H9 (cell line): ENCODE measurements at places on chromosomes 1 and 21. TPM values are rescaled to one million over a fixed set of nuclear protein-coding genes. Genes with fewer than 3 reads are reported as not detected.
A peak's percentile ranks its signal among the peaks of the same experiment; 100 is the strongest.

DNA sequence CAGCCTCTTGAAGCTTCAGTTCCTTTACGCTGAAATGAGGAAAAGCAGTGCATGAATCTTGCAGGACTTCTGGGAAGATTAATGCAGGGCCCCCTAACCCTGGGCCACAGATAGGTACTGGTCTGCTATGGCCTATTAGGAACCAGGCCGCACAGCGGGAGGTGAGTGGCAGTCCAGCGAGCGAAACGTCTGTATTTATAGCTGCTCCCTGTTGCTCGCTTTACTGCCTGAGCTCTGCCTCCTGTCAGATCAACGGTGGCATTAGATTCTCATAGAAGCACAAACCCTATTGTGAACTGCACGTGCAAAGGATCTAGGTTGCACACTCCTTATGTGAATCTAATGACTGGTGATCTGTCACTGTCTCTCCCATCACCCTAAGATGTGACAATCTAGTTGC lies 130.2 kb downstream of the CHRM3 start:
- no peaks in the 10 kb centered on the region; the same call in 1 of the 2 replicates for H3K4me1 ChIP-seq
- H3K27me3 ChIP-seq, result no peaks in the 10 kb centered on the region
- H3K27ac ChIP-seq, result no peak overlapping the region
- no peak overlapping the region for H3K4me3 ChIP-seq

- H3K36me3 ChIP-seq, result peaks cover 6% of the 10 kb centered on the region
- peaks cover 24% of the 10 kb centered on the region; the same call in 1 of the 2 replicates for H3K27me3 ChIP-seq
- no peak overlapping the region for H3K27ac ChIP-seq
- H3K4me1 ChIP-seq, result peaks cover 4% of the 10 kb centered on the region; the same call in 1 of the 2 replicates
- peak overlapping the region; percentile 64 for H3K4me3 ChIP-seq
- peak; percentile 39 for DNase-seq
Observed at GRCh38 chr1:63198871-63199394, 123.4 kb upstream of the FOXD3 start.

- H3K27ac ChIP-seq, result no peak overlapping the region
- no peaks in the 10 kb centered on the region for H3K27me3 ChIP-seq
- H3K36me3 ChIP-seq, result no peaks in the 10 kb centered on the region
- no peak for DNase-seq
- H3K4me1 ChIP-seq, result no peaks in the 10 kb centered on the region
Observed at GRCh38 chr1:16242556-16243214, 5.7 kb upstream of the CPLANE2 start.

GRCh38 chr1:83787246-83787998 lies 211.5 kb downstream of the TTLL7 start:
- no peak overlapping the region for H3K27ac ChIP-seq
- no peaks in the 10 kb centered on the region for H3K36me3 ChIP-seq
- H3K4me3 ChIP-seq, result no peak overlapping the region
- no peaks in the 10 kb centered on the region; the same call in 1 of the 2 replicates for H3K4me1 ChIP-seq
- H3K27me3 ChIP-seq, result no peaks in the 10 kb centered on the region

DNA sequence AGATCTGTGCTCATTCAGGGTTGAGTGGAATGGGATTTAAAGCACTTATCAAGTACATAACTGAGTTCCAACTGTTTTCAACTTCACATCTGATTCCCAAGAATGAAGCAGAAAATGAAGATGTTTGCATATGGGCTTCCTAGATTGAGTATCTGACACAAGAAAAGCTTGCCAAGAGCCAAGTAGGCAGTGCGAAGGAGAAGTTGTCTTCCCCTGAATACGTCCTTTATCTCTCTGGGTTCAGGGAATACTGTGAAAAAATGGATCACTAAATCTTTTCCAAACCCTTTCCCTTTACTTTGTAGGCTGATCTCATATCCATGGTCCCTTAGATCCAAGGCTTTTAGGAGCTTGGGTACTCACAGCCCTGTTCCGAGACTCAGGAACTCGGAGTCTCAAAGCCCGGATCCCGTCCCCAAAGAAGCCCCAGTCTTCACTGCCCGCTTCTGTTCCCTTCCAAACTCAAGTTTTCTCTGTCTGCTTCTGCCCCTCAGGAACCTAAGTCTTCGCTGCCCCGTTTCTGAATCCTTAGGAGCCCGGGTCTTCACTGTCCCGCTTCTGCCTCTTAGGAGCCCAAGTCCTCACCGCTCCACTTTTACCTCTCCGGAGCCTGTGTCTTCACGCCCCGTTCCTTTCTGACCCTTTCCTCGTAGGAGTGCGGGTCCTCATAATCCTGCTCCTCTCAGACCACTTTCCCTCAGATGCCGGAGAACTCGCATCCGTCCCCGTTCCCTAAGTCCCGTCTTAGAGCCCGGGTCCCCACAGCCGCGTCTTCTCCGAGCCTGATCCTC lies 616 bp downstream of the TAF12 start:
- H3K4me1 ChIP-seq, result no peaks in the 10 kb centered on the region; the same call in 1 of the 2 replicates
- H3K36me3 ChIP-seq, result no peaks in the 10 kb centered on the region
- H3K27me3 ChIP-seq, result no peaks in the 10 kb centered on the region
- peak overlapping the region; percentile 98 for H3K4me3 ChIP-seq

GRCh38 chr1:47753808-47754207 lies 243.4 kb downstream of the TRABD2B start:
- no peak overlapping the region for H3K4me3 ChIP-seq
- H3K27ac ChIP-seq, result no peak overlapping the region
- no peaks in the 10 kb centered on the region for H3K36me3 ChIP-seq
- DNase-seq, result no peak
- no peaks in the 10 kb centered on the region for H3K4me1 ChIP-seq

DNA sequence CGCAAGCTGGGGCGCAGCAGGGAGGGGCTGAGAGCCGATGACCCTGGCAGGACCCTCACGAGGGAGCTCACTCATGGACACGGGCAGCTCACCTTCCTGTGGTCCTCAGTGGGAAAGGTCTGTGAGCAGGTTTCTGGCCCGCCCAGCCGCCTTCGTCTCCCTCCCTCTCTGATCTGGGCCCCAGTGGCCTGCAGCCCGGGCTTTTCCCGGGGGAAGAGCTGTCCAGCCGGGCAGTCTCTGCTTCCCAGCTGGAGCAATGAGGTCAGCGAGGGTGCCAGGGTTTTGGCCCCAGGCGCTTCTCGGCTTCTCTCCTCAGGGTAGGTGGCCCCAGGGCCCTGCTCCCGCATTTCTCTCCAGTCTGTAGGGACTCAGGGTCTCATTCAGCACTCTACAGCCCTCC lies 22.2 kb upstream of the ARHGEF16 start:
- no peak overlapping the region for H3K27ac ChIP-seq
- no peak overlapping the region for H3K4me3 ChIP-seq
- no peaks in the 10 kb centered on the region for H3K36me3 ChIP-seq
- H3K27me3 ChIP-seq, result no peaks in the 10 kb centered on the region
- no peak for DNase-seq

The ITGB2 gene
- total RNA-seq, result 0.61 and 1.1 TPM in 2 replicates

The ZBTB8B gene
- 1.6 and 1.9 TPM in 2 replicates for total RNA-seq

DNA sequence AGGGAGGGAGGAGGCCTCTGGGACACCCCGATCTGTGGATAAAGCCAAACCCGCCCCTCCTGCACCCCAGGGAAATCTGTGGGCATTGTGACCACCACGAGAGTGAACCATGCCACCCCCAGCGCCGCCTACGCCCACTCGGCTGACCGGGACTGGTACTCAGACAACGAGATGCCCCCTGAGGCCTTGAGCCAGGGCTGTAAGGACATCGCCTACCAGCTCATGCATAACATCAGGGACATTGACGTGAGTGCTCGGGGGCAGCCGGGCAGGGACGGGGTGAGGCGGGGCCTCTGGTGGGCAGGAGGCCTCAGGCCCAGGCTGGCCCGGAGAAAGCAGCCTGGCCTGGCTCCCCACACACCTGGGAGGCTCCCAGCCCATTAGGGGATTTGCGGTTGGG lies 54.7 kb downstream of the ALPL start:
- H3K4me1 ChIP-seq, result no peaks in the 10 kb centered on the region
- DNase-seq, result no peak
- H3K4me3 ChIP-seq, result no peak overlapping the region
- H3K27ac ChIP-seq, result no peak overlapping the region
- peaks cover 20% of the 10 kb centered on the region for H3K36me3 ChIP-seq

GRCh38 chr1:89125240-89125912 lies 538 bp downstream of the GBP2 start:
- no peak overlapping the region for H3K4me3 ChIP-seq
- H3K27ac ChIP-seq, result no peak overlapping the region
- H3K27me3 ChIP-seq, result no peaks in the 10 kb centered on the region
- no peak for DNase-seq
- no peaks in the 10 kb centered on the region for H3K36me3 ChIP-seq

DNA sequence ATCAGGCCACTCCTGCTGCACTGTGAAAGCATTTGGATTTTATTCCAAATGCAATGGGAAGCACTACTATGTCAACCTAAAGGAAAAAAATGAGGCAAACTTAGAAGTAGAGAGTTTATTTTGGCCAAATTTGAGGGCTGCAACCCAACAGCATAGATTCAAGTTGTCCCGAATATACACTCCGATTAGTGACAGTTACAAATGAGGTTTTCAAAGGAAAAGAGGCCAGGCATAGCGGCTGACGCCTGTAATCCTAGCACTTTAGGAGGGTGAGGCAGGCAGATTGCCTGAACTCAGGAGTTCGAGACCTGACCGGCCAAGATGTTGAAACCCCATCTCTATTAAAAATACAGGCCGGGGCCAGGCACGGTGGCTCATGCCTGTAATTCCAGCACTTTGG lies 78.9 kb upstream of the PUM1 start:
- DNase-seq, result no peak
- H3K27me3 ChIP-seq, result no peaks in the 10 kb centered on the region
- no peak overlapping the region for H3K27ac ChIP-seq
- H3K36me3 ChIP-seq, result no peaks in the 10 kb centered on the region

DNA sequence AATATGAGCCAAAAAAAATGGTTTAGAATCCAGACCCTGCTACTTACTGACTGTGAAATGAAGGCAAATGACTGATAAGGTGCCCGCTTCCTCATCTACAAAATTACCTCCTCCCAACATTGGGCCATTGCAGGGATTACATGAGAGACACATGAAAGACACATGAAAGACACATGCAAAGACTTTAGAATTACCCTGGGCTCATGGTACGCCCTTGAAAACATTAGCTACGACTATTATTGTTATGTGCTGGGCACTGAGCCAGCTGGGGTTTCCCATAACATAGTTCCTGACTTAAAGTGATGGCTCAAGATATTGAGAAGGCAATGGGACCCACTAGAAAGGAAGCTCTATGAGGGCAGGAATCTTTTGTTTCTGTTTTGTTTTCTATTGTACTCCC lies 43.7 kb upstream of the KANK4 start:
- no peak overlapping the region for H3K27ac ChIP-seq
- no peaks in the 10 kb centered on the region for H3K4me1 ChIP-seq
- no peak for DNase-seq
- no peak overlapping the region for H3K4me3 ChIP-seq

The KLF17 gene
- 0.09 TPM in 2 replicates for total RNA-seq

GRCh38 chr1:95948023-95948422 lies 714.0 kb downstream of the RWDD3 start:
- H3K36me3 ChIP-seq, result no peaks in the 10 kb centered on the region
- no peaks in the 10 kb centered on the region; the same call in 1 of the 2 replicates for H3K4me1 ChIP-seq

- H3K27me3 ChIP-seq, result no peaks in the 10 kb centered on the region
- H3K36me3 ChIP-seq, result no peaks in the 10 kb centered on the region
- no peaks in the 10 kb centered on the region for H3K4me1 ChIP-seq
- H3K4me3 ChIP-seq, result no peak overlapping the region
Observed at GRCh38 chr21:35932232-35932911, 128.0 kb downstream of the SETD4 start.

The OR2AK2 gene
- total RNA-seq, result not detected in 2 replicates

The AKNAD1 gene
- total RNA-seq, result not detected in 2 replicates

The RORC gene
- 0.46 and 0.52 TPM in 2 replicates for total RNA-seq

GRCh38 chr21:16269476-16269875 lies 539.7 kb downstream of the USP25 start:
- no peaks in the 10 kb centered on the region; the same call in 1 of the 2 replicates for H3K4me1 ChIP-seq
- H3K27ac ChIP-seq, result no peak overlapping the region
- H3K27me3 ChIP-seq, result no peaks in the 10 kb centered on the region
- no peak overlapping the region for H3K4me3 ChIP-seq
- H3K36me3 ChIP-seq, result no peaks in the 10 kb centered on the region
